Tongue (tissue), 3 donors: ENCODE measurements at places on chromosomes 12 and 14. TPM values are rescaled to one million over a fixed set of nuclear protein-coding genes. Genes with fewer than 3 reads are reported as not detected.

The CD163L1 gene
- total RNA-seq = 6.1 TPM

DNA sequence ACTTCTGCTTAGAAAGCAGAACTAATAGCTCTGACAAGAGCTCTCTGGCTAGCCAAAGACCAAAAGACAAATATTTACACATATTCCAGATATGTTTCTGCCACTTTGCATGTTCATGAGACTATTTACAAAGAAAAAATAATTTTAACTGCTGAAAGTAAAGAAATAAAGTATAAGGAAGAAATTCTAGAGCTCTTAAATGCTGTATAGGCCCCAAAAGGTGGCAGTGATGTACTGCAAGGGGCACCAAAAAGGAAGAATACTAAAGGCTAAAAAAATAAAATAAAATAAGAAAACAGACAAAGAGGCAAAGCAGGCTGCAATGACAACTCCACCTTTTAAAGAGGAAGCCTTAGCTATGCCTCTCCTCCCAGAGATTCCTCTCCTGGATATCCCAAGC is 23.0 kb downstream of the KLRK1 start:
- peak; percentile 50 for DNase-seq

- no peak for DNase-seq
These were observed 61.0 kb downstream of the SRGAP1 start for GRCh38 chr12:63905544-63905943.

GRCh38 chr12:129927316-129927900 is 23.6 kb upstream of the TMEM132D start:
- DNase-seq = no peak

GRCh38 chr14:64507376-64508156 is 3.0 kb downstream of the ZBTB1 start:
- no peak for DNase-seq

GRCh38 chr14:48771717-48772116 is 814.5 kb downstream of the RPS29 start:
- peak; percentile 56 for DNase-seq

- no peak for DNase-seq
These were observed 125.0 kb upstream of the FUT8 start for GRCh38 chr14:65287264-65288131.
